ENCODE measurements at places on chromosomes 11 and 22. TPM values are rescaled to one million over a fixed set of nuclear protein-coding genes. Genes with fewer than 3 reads are reported as not detected.

GRCh38 chr11:84720706-84721402, 906.3 kb downstream of the DLG2 start:
- H3K27ac ChIP-seq, result no peak overlapping the region
- DNase-seq, result no peak
- no peaks in the 10 kb centered on the region for H3K36me3 ChIP-seq
- H3K4me3 ChIP-seq, result peak overlapping the region; percentile 59
- no peaks in the 10 kb centered on the region for H3K27me3 ChIP-seq

DNA sequence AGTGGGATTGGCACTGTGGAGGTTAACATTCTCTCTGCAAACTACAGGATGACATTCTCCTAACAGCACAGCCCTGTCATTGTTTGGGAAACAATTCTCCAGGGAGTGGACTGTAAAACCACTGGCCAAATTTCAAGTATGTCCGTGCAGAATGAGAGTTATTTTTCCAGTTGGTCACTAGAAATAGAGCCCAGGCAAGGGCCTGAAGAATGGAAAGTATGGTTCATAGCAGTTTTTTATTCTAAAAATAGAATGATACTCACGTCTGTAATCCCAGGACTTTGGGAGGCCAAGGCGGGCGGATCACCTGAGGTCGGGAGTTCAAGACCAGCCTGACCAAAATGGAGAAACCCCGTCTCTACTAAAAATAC, 39.0 kb upstream of the CD44 start:
- H3K4me3 ChIP-seq, result no peak overlapping the region
- no peaks in the 10 kb centered on the region for H3K27me3 ChIP-seq
- H3K36me3 ChIP-seq, result no peaks in the 10 kb centered on the region
- peak overlapping the region; percentile 70 for H3K27ac ChIP-seq

The TP53AIP1 gene
- total RNA-seq, result not detected

The LDHAL6A gene
- not detected for total RNA-seq

DNA sequence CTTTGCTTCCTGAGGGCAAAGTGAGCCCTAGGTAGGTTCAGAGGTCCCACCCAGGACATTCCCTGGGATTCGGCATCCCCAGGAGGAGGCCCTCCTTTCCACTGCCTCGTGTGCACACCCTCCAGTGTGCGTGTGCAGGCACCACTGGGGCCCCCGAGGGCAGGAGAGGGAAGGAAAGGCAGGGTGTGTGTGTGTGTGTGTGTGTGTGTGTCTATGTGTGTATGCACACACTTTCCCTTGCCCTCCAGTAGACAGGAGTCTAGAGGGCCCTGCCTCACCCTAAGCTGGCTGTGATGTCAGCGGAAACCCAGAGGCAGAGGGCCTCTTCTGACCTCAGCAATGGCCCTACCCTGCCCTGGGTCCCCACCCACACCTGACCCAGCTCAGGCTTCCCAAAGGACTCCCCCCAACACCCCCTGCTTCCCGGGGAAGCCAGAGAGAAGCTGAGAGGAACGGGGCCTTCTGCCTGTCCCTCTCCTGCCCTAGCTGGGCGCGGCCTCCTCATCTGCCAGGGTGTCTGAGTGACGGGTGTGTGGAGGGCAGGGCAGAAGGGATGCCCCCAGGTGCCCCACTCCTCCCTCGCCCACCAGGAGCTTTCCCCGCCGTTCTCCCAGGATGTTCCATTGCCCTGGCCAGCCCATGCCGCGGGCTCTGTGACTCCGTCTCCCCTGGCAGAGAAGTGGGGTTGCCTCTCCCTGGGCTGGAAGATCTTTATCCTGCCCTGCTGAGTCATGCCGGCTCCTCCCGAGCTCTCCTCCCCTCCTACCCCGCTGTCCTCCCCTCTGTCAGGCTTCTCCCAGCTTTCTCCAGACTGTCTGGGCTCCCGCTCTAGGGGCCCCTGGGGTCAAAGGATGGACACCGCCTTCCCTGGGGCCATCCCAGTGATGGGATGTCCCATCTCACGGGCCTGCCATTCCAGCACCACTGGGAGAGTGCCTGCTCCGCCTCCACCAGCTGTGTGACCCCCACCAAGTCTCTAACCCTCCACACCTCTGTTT, 6.0 kb upstream of the CLCF1 start:
- H3K36me3 ChIP-seq, result no peaks in the 10 kb centered on the region
- DNase-seq, result no peak
- H3K4me3 ChIP-seq, result no peak overlapping the region
- H3K27ac ChIP-seq, result no peak overlapping the region
- no peaks in the 10 kb centered on the region for H3K27me3 ChIP-seq

GRCh38 chr11:109957000-109957399, 136.2 kb upstream of the ZC3H12C start:
- no peaks in the 10 kb centered on the region for H3K27me3 ChIP-seq
- no peak for DNase-seq
- no peak overlapping the region for H3K4me3 ChIP-seq
- H3K27ac ChIP-seq, result no peak overlapping the region
- no peaks in the 10 kb centered on the region for H3K4me1 ChIP-seq

DNA sequence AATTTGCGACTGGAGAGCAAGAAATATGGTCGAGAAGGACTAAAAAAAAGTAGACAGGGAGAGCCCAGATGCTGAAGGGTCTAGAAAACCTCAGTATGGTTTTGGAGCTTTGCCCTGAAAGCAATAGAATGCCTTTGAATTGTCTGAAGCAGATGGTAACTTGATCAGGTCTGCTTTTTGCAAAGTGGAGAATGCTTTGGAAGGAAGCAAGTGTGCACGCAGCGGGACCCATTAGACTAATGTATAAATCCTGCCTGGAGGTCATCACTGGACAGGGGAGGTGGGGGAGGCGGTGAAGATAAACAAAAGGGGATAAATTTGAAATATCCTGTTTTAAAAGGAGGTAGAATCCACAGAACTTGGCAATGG, 757 bp upstream of the HINFP start:
- H3K4me1 ChIP-seq, result peaks cover 20% of the 10 kb centered on the region
- peak overlapping the region; percentile 87 for H3K27ac ChIP-seq
- peaks cover 40% of the 10 kb centered on the region for H3K36me3 ChIP-seq
- H3K4me3 ChIP-seq, result peak overlapping the region; percentile 91
- no peaks in the 10 kb centered on the region for H3K27me3 ChIP-seq

DNA sequence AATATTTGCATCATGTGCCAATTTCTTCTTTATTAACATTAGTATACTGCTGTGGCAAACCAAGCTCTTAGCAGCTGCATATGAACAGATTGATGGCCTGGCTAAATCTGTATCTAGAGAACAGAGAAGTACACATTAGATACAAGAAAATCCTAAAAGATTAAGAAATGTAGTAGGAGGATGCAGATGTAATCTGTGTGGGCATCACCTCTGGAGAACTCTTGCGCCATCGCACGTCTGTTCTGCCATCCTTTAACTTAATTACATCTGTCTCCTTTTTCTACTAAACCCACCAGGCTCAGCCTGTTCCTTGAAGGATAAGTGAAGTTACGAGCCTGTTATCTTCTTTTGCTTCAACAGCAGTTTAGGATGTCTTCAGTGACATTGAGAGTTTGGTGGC, 196.4 kb upstream of the PITPNB start:
- H3K27me3 ChIP-seq, result no peaks in the 10 kb centered on the region
- no peak for DNase-seq
- H3K4me3 ChIP-seq, result no peak overlapping the region
- no peaks in the 10 kb centered on the region for H3K36me3 ChIP-seq
- H3K27ac ChIP-seq, result peak overlapping the region; percentile 65

The CHST1 gene
- total RNA-seq, result 3.3 TPM

The CEP57 gene
- total RNA-seq, result 46.9 TPM

- no peaks in the 10 kb centered on the region for H3K27me3 ChIP-seq
- H3K36me3 ChIP-seq, result no peaks in the 10 kb centered on the region
- peaks cover 60% of the 10 kb centered on the region for H3K4me1 ChIP-seq
- no peak overlapping the region for H3K4me3 ChIP-seq
- H3K27ac ChIP-seq, result peak overlapping the region; percentile 97
These were observed 25.4 kb upstream of the SMTN start for GRCh38 chr22:31055635-31056159.

- no peaks in the 10 kb centered on the region for H3K27me3 ChIP-seq
- peak overlapping the region; percentile 93 for H3K27ac ChIP-seq
- H3K4me3 ChIP-seq, result no peak overlapping the region
- DNase-seq, result no peak
- peaks cover 75% of the 10 kb centered on the region for H3K36me3 ChIP-seq
These were observed 17.9 kb downstream of the POLR3H start for GRCh38 chr22:41526226-41526829.

DNA sequence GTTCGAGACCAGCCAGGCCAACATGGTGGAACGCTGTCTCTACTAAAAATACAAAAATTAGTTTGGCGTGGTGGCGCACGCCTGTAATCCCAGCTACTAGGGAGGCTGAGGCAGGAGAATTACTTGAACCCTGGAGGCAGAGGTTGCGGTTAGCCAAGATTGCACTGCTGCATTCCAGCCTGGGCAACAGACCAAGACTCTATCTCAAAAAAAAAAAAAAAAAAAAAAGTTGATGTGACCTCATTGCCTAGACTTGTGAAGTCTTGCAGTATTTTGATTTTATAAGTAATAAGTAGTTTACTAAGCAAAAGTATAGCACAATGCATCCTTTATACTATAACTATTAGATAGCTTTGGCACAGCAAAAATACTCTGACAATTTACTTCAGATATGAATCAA, 9.9 kb upstream of the CUL5 start:
- H3K36me3 ChIP-seq, result no peaks in the 10 kb centered on the region
- no peaks in the 10 kb centered on the region for H3K4me1 ChIP-seq
- DNase-seq, result no peak
- no peaks in the 10 kb centered on the region for H3K27me3 ChIP-seq
- no peak overlapping the region for H3K27ac ChIP-seq

GRCh38 chr22:35538801-35539321, 1.8 kb upstream of the RASD2 start:
- no peaks in the 10 kb centered on the region for H3K36me3 ChIP-seq
- peaks cover 6% of the 10 kb centered on the region for H3K27me3 ChIP-seq
- no peak for DNase-seq

The UPK3A gene
- not detected for total RNA-seq

The GGTLC3 gene
- total RNA-seq, result not detected

- H3K27ac ChIP-seq, result no peak overlapping the region
- no peaks in the 10 kb centered on the region for H3K36me3 ChIP-seq
- H3K4me3 ChIP-seq, result no peak overlapping the region
- H3K4me1 ChIP-seq, result peaks cover 1% of the 10 kb centered on the region
These were observed 34.7 kb downstream of the NECTIN1 start for GRCh38 chr11:119694334-119694733.

The OR2D2 gene
- not detected for total RNA-seq

- H3K27ac ChIP-seq, result no peak overlapping the region
- H3K4me1 ChIP-seq, result peaks cover 36% of the 10 kb centered on the region
- DNase-seq, result no peak
- no peaks in the 10 kb centered on the region for H3K27me3 ChIP-seq
- H3K36me3 ChIP-seq, result no peaks in the 10 kb centered on the region
- H3K4me3 ChIP-seq, result no peak overlapping the region
These were observed 2.1 kb downstream of the C22orf23 start for GRCh38 chr22:37951305-37951704.

DNA sequence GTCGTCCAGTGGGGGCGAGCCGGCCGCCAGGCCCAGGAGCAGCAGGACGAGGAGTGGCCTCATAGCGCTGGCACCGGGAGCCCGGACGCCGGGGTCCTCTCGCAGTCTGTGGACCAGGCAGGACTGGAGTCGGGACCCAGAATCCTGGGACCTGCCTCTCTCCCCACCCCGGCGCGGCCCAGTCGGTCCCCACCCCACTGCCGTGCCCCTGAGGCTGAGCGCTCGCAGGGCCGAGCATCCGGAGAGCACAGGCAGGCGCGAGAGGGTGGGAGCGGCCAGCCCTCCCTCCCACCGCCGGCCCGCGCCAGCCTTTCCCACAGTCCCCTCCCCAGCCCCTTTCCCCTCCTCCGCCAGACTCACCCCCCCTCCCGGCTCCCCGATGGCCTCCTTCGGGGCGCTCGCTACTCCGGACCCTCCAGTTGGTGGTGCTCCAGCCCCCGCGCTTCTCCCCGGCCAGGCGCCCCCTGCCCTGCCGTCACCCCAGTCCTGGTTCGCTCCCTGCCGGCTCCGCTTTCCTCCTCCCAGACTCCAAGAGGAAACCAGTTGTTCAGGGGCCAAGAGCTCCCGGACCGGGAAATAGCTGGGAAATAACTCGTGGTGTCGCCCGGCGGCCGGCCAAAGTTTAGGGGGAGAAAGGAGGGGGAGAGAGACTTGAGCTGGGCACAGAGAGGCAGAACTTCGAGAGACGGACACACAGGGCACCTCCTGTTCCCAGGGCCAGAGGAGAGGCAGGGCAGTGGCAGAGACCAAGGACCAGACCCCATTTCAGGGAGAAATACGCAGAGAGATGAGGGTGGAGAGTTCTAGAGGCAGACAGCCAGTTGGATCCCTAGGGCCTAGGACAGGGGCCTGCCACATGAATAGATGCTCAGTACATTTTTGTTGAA, at the start of gene C1QTNF5:
Gene C1QTNF5 (minus strand): TSS at position 549 of the 887 bp plus-strand sequence. CDS start 486 bp downstream, at position 63.
- peak within 1 kb of the TSS; percentile 88 for H3K27ac ChIP-seq
- peak within 1 kb of the TSS; percentile 77 for H3K4me3 ChIP-seq
- no peak for DNase-seq
- H3K36me3 ChIP-seq, result peaks cover 15% of the 10 kb centered on the region
- H3K27me3 ChIP-seq, result no peaks in the 10 kb centered on the region

The E2F8 gene
- not detected for total RNA-seq

DNA sequence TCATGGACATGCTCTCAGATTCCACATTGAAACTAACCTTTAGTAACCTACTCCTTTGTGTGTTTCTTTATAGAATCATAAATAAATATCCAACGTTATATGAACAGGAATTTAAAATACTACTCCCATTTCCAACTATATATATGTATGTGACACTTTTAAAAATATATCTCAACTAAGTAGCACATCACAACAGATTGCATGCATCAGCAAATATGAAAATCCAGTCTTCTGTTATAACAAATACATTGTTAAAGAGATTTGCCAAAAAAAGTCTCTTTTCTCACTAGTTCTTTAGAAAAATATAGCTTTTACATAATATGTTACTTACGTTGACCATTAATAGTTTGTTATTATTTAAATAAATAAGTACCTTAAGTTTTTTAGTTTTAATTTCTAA, 1608.6 kb upstream of the RAG2 start:
- no peak overlapping the region for H3K27ac ChIP-seq
- no peak overlapping the region for H3K4me3 ChIP-seq
- no peaks in the 10 kb centered on the region for H3K36me3 ChIP-seq
- H3K27me3 ChIP-seq, result no peaks in the 10 kb centered on the region

- DNase-seq, result no peak
- H3K4me3 ChIP-seq, result no peak overlapping the region
- peaks cover 34% of the 10 kb centered on the region for H3K4me1 ChIP-seq
- H3K36me3 ChIP-seq, result peaks cover 56% of the 10 kb centered on the region
- H3K27ac ChIP-seq, result peak overlapping the region; percentile 86
These were observed 32.9 kb downstream of the PPIL2 start for GRCh38 chr22:21698430-21699329.

GRCh38 chr11:2400069-2400761, at the start of gene TSSC4:
Gene TSSC4, plus strand, starts transcription at chr11:2400750. Its CDS starts 1,884 bp downstream, at chr11:2402634.
- peak within 1 kb of the TSS; percentile 86 for H3K4me3 ChIP-seq
- peaks cover 25% of the 10 kb centered on the region for H3K4me1 ChIP-seq
- no peaks in the 10 kb centered on the region for H3K27me3 ChIP-seq
- DNase-seq, result peak; percentile 100
- peak within 1 kb of the TSS; percentile 99 for H3K27ac ChIP-seq
- H3K36me3 ChIP-seq, result peaks cover 37% of the 10 kb centered on the region

- H3K4me1 ChIP-seq, result peaks cover 6% of the 10 kb centered on the region
- no peak overlapping the region for H3K27ac ChIP-seq
- H3K4me3 ChIP-seq, result peak overlapping the region; percentile 56
- no peaks in the 10 kb centered on the region for H3K27me3 ChIP-seq
These were observed 5.1 kb upstream of the LMO1 start for GRCh38 chr11:8268530-8269400.

GRCh38 chr11:100810146-100810545, 123.1 kb downstream of the ARHGAP42 start:
- H3K27ac ChIP-seq, result no peak overlapping the region
- H3K36me3 ChIP-seq, result no peaks in the 10 kb centered on the region
- no peak overlapping the region for H3K4me3 ChIP-seq
- no peak for DNase-seq
- H3K4me1 ChIP-seq, result peaks cover 8% of the 10 kb centered on the region
- no peaks in the 10 kb centered on the region for H3K27me3 ChIP-seq
